Endothelial cell of coronary artery (primary cell): ENCODE measurements at places on chromosomes 5 and 9. TPM values are rescaled to one million over a fixed set of nuclear protein-coding genes. Genes with fewer than 3 reads are reported as not detected.

NEUROG1 gene
- not detected in 2 replicates for total RNA-seq

SV2C gene
- total RNA-seq, result not detected in 2 replicates

FBXW11 gene
- 58.6 and 77.2 TPM in 2 replicates for total RNA-seq

SGCD gene
- 0.28 TPM in 1 of 2 replicates, not detected in the other for total RNA-seq

PCDHA11 gene
- total RNA-seq, result 0.09 and 0.27 TPM in 2 replicates

UBE2QL1 gene
- total RNA-seq, result under 0.01 and 0.09 TPM in 2 replicates

CFAP90 gene
- total RNA-seq, result not detected in 2 replicates
